H54 (cell line): ENCODE measurements at places on chromosomes 7 and 10.

- DNase-seq = no peak
Measured at GRCh38 chr10:30413996-30414576, 19.9 kb upstream of the MAP3K8 start.

GRCh38 chr7:99707096-99707495 lies 27.3 kb upstream of the CYP3A5 start:
- no peak for DNase-seq

- DNase-seq = peak; percentile 31
Measured at GRCh38 chr7:110386913-110387312, 704.0 kb upstream of the LRRN3 start.

GRCh38 chr7:47078241-47078640 lies 503.7 kb downstream of the TNS3 start:
- DNase-seq = no peak

- DNase-seq = no peak
Measured at GRCh38 chr10:95756041-95756761, at the start of gene ENTPD1. Gene ENTPD1, plus strand, starts transcription at chr10:95756163. Its CDS starts 77 bp downstream, at chr10:95756240.

- DNase-seq = no peak
Measured at GRCh38 chr10:92213049-92213448, 77.8 kb downstream of the CPEB3 start.

DNA sequence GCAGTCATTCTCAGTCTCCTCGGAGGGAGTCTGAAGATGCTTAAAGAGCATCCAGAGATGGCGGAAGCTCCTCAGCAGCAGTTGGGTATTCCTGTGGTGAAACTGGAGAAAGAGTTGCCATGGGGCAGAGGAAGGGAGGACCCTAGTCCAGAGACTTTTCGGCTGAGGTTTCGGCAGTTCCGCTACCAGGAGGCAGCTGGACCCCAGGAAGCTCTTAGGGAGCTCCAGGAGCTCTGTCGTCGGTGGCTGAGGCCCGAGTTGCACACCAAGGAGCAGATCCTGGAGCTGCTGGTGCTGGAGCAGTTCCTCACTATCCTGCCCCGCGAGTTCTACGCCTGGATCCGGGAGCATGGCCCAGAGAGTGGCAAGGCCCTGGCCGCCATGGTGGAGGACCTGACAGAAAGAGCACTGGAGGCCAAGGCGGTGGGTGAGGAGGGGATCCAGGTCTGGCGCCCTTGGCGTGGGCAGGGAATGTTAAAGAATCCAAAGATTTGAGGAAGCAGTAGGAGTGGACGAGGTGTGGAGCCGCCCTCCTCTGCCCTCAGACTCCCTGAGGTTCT lies 2.9 kb downstream of the ZSCAN25 start:
- DNase-seq = no peak

- DNase-seq = peak; percentile 89
Measured at GRCh38 chr7:55250313-55250712, 114.8 kb upstream of the LANCL2 start.

DNA sequence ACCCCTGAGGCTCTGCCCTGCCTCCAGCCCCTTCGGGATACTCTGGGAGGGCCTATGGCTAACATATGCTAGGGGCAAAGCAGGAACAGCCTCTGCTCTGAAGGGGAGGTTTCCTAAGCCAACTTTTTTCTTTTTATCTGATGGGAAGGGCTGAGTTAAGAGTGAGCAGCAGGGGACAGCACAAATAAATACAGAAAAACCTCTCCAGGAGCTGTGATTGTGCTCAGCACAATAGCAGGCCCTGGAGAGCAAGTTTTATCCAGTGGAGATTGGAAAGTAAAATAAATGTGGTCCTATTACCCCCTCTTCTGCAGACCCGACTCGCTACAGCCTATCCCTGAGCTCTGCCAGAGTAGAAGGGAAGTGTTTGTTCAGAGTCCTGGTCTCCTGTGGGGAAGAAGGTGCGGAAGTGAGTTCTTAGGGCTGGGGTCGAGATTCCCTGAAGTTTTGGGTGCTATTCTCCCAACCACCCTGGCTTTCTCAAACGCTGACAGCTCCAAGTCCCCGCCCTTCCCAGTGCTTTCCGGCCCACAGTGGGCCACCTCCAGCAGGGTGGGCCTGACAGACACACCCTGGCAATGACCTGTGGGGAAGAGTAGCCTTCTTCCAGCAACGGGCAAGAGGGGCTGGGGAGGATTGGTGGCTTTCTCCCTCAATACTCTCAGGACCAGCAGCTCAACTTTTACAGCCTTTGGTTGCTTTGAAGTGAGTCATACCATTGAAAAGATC lies 23.0 kb upstream of the AFAP1L2 start:
- DNase-seq = no peak

DNA sequence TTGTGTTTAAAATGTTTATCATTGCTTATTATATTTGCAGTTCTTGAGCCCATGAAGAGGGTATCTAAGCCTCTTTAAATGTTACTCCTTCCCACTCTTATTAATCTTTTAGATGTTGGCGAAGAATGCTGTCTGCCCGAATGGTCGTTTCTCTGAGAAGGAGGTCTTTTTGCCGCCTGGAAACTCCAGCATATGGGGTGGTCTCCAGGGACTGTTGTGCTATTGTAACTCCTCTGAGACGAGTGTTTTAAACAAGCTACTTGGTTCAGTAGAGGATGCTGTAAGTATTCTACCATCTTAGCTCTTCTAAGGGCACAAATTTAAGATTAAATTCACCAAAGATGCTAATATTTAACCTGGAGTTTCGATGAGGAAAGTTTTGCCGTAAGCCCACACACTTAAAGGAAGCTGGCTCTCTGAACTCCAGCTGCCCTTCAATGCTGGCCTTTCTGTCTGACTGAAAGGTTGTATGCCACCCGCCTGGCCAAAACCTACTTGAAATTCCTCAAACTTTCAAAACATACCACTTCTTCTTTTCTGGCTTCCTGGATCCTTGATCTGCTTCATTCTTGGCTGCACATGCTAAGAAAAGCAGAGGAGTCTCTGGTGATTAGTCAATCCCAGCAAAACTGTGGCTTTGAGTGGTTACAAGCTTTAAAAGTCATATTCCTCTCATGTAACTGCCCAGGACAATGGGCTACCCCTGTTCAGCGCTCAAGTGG lies 74.7 kb downstream of the ABCA13 start:
- DNase-seq = no peak
